Activated T-cell treated with anti-CD3 and anti-CD28 coated beads, Interleukin-2, amount 50 U/mL, for 48 hours (primary cell): ENCODE measurements at places on chromosomes 3 and 15.
A peak's percentile ranks its signal among the peaks of the same experiment; 100 is the strongest.

GRCh38 chr3:146177519-146177918 is 16.5 kb upstream of the PLOD2 start:
- no peak for DNase-seq

- DNase-seq = no peak
These were observed 1.5 kb upstream of the PLXNB1 start for GRCh38 chr3:48431224-48432029.

DNA sequence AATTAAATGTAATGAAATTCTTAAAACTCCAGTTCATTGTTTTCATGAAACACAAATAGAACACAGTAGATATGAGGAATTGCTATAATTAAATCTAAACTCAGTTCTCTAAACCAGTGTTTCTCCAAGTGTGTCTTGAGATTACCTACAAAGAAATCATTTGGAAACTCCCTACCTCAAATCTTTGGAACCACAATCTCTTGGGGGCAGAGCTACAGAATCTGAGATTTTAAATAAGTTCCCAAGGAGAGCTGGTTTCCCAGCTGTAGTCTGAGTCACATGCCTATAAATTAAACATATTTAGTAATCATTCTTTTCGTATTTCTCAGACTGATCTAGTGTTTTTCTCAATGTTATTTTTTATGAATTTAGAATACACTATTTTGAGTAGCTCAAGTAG is 17.0 kb upstream of the ACTC1 start:
- DNase-seq = no peak

- DNase-seq = no peak
These were observed 7.3 kb upstream of the BCL2A1 start for GRCh38 chr15:79978260-79978654.

GRCh38 chr15:39013262-39013661 is 448.6 kb upstream of the RASGRP1 start:
- DNase-seq = no peak

GRCh38 chr3:46112984-46113383 is 85.7 kb upstream of the XCR1 start:
- DNase-seq = no peak

DNA sequence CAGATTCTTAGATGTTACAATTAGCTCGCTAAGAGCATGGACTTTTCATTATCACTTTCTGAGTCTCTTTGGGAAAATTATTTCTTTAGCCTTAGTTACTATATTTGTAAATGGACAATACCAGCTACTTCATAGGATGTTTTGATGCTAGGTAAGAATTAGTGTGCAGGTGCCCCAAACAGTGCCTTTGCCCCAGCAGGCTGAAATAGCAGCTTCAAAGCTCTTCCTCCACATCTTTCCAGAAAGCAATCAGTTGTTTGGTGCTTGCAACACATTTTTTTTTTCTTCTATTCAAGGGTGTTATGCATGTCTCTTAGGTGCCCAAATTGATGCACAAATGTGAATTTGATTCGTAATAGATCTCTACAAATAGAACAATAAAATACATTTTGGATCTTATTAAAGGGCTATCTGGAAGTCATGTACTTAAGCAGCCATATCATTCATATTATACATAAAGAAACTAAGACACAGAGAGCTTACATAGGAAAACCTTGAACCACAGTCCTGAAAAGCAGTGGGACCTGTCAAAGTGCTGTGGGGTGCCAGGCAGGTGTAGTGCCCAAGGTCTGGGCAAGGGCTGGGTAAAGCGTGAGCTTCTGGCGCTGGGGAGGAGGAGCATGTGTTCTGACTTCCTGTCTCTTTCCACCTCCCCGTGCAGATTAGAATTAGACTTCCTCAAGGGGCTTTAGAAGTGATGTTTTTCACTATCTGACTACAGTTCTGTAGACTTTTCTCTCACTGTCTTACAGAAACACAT is 62.9 kb downstream of the FNDC3B start:
- peak; percentile 36 for DNase-seq

DNA sequence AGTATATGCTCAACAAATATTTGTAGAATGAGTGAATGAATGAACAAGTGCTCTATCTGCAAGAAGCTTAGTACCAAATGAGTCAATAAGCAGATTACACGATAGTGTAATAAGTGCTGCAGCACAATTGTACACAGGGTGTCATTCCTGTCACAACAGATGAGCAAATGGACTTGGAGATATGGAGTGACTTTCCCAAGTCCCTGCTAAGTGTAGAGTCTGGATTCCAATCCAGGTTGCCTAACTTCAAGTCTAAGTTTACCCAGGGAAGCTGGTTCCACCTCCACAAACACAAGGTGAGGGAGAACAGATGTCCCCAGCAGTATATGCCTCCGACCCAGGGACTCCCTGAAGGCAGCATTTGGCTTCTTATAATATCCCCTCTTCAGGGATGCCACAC is 77.7 kb upstream of the RAD18 start:
- no peak for DNase-seq

DNA sequence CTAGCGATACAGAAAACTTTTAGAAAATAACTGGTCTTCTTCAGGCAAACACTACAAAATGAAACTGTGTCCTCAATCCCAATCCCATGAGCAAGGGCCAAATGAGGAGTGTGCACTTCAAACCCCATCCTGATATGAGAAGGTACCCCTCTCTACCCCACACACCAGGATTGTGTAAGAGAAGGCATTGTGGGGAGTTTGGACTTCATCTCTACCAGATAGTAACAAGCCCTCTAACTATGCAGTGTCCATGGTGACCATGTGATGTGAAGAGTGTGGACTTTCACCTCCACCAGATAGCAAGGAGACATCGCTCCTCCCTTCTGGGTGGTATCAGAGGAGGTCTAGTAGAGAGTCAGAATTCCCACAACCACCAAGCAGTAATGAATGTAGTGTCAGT is 769.3 kb downstream of the MECOM start:
- DNase-seq = no peak

GRCh38 chr15:31556494-31557150 is 230.0 kb downstream of the KLF13 start:
- no peak for DNase-seq

GRCh38 chr3:66464512-66464894 is 36.3 kb downstream of the LRIG1 start:
- DNase-seq = no peak

- DNase-seq = peak; percentile 43
These were observed 32.7 kb downstream of the TRANK1 start for GRCh38 chr3:36911990-36912804.

- no peak for DNase-seq
These were observed 52.0 kb downstream of the NTRK3 start for GRCh38 chr15:88204584-88204983.

- DNase-seq = no peak
These were observed 109.5 kb downstream of the STAG1 start for GRCh38 chr3:136642711-136643110.

GRCh38 chr3:61669203-61669602 is 107.8 kb downstream of the PTPRG start:
- no peak for DNase-seq

GRCh38 chr3:185317674-185318073 is 45.3 kb upstream of the MAP3K13 start:
- no peak for DNase-seq

- DNase-seq = no peak
These were observed 24.1 kb upstream of the MITF start for GRCh38 chr3:69715204-69715603.

DNA sequence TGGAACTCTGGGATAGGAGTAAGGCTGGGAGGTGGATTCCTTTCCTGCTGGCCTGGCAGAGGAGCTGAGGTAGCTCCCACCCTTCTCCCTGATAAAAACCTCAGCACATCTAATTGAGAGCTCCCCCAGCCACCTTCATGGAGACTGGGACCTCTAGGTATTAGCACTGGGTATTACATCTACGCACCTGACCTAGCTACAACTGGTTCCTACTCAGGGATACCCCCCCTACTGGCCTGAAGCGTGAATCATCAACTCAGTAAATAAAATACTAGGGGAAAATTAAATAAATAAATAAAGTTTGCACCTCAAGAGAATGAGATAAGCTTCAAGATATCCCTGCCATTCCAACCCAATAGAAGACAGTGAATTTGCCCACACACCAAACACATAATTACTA is 140.4 kb downstream of the NEK10 start:
- DNase-seq = no peak

DNA sequence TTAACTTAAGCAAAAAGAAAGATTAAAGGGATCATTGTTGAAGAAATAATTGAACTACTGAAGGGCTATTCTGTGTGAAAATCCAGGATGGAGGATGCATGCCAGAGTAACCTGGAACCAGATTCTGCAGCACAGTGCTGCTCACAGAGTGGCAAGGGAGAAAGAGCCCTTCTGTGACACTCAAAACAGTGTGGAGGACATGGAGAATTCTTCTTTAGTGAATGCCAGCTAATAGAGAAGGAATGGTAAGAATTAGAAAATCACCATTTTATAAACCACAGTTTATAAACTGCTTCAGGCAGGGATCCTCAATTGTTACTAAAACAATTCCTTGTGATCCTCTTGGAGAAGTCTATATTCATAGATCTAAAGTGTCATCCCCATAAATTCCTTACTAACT is 70.4 kb upstream of the ARHGEF26 start:
- DNase-seq = no peak

DNA sequence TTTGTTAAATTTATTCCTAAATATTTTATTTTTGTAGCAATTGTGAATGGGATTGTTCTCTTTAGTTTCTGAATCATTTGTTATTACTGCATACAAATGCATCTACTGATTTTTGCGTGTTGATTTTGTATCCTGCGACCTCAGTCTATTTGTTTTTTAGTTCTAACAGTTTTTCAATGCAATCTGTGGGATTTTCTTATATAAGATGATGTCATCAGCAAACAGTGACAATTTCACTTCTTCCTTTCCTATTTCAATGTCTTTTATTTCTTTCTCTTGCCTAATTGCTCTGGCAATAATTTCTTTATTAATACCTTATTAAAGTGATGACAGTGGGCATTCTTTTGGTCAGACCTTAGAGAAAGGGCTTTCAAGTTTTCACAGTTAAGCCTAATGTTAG is 48.0 kb upstream of the CBLB start:
- DNase-seq = no peak

GRCh38 chr3:171351676-171352075 is 108.5 kb downstream of the TNIK start:
- DNase-seq = no peak

DNA sequence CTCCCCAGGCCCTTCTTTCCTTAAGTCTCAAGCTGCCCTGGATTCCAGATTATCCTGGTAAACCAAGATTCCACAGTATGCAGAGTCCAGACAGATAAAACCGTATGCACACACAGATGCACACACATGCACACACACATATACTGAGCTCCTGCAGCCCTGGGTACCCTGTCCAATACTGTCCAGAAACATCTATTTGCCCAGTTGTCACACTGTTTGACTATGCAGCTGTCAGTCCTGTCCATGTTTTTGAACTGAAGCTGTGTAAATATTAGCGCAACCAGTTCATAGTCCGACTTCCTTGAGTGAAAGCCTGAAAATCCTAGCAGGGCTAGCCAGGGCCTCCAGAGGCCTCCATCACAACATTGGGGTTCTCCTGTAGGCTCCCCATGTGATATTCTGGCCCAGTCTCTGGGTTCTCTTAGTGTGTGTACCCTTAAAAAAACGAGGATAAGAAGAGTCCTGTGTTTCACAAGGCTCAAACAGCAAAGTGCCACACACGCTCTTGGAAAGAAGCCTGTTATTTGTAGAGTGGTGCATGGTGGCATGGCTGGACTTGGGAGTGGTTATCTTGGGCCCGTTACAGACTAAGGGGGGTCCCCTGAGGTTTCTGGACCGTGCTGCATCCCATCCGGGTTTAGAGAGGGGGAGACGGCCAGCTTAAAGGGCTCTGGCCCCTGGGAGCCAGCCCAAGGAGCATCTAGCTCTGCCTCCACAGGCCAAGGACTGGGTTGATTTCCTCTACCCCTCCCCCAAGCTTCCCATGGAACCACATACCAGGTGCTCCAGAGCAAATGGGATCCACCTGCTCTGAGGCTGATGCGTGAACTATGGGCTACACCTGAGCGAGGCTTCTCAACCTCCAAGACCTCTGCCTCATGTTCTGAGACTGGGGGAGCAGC is 108.3 kb downstream of the IQSEC1 start:
- no peak for DNase-seq

DNA sequence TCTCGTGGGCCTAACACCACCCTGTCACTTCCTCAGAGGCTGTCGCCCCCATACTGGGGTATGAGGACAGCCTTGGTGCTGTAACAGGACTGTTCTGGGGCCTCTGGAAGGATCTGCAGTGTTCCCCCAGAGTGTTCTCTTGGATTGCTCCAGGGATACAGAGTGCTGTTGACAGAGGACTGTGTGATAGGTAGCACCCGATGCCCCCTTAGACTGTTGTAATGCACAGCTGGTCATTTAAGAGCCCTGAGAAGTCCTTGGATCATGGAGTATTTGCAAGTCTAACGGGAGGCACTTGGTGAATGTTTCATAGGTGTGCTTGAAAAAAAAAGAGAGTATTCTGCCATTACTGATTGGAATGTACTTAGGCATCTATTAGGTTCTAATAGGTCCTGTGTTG is 35.4 kb upstream of the UBE3A start:
- DNase-seq = no peak

GRCh38 chr15:77067691-77068367 is 3.1 kb downstream of the TSPAN3 start:
- no peak for DNase-seq

GRCh38 chr15:101120987-101121386 is 130.9 kb downstream of the CHSY1 start:
- no peak for DNase-seq

GRCh38 chr3:178127221-178127620 is 409.0 kb upstream of the KCNMB2 start:
- no peak for DNase-seq

GRCh38 chr3:99579965-99580364 is 58.4 kb upstream of the COL8A1 start:
- DNase-seq = no peak

DNA sequence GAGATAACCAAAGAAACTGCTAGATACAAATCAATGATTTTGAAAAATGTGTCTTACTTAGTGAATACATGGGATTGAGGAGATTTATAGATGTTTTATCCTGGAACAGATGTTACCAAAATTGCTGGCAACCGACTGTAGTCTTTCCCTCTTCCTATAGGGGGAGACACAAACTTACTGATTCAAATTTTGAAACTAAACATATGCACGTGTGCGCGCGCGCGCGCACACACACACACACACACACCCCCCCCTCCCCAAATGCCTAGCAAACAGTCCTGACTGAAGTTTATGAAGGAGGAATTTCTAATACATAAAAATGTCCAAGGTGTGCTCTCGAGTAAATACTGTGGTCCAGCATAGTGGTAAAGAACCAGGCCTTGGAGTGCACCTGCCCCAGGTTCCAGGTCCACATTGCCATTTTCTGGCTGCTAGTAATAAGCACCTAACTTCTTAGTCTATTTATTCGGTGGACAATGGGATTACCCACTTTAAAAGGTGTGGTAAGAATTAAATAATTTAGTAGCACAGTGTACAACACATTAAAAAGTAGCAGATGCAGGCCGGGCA is 18.5 kb upstream of the C3orf62 start:
- peak; percentile 37 for DNase-seq

DNA sequence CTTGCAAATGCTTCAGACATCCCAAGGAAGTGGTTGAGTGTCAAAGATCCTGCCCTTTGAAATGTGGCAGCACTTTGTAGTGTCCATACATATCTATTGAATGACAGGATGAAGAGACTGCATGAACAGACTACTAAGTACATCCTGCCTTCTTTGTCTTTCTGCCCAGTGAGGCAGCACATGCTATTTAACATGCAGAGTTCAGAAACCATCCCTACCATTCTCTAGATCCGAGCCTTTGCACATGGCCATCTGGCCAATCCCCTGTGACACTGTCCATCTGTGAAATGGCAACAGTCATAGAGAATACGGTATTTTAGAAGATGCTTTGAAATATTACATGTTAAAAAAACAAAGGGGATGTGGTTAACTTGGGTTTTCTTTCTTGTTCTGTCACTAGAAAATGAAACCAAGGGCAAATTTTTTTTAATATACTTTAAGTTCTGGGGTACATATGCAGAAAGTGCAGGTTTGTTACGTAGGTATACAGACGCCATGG is 519.6 kb downstream of the NTRK3 start:
- DNase-seq = no peak
